Activated CD8-positive, alpha-beta memory T cell treated with anti-CD3 and anti-CD28 coated beads, Interleukin-2, amount 50 U/mL, for 4 hours (primary cell): ENCODE measurements at places on chromosomes 1 and 21.

GRCh38 chr1:53652441-53653199 is 86.3 kb downstream of the GLIS1 start:
- DNase-seq = no peak

- no peak for DNase-seq
Measured at GRCh38 chr1:93541045-93541444, 93.1 kb downstream of the FNBP1L start.

DNA sequence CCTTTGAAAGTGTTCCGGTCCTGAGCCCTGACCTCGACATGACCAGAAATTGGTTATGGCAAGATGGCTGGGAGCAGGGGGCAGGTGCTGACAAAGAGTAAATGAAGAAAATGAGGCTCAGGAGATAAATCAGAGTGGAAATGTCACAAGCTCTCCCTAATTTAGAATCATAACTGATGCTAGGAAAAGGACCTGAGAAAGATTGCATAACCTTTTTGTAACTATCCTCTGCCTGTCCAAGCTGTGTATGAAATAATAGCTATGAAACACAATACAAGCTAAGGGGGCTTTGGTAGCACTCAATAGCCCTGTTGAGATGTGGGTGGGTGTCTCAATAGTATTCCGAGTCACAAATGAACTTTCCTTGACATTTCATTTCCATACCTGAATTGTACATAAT is 12.9 kb upstream of the NOS1AP start:
- no peak for DNase-seq

DNA sequence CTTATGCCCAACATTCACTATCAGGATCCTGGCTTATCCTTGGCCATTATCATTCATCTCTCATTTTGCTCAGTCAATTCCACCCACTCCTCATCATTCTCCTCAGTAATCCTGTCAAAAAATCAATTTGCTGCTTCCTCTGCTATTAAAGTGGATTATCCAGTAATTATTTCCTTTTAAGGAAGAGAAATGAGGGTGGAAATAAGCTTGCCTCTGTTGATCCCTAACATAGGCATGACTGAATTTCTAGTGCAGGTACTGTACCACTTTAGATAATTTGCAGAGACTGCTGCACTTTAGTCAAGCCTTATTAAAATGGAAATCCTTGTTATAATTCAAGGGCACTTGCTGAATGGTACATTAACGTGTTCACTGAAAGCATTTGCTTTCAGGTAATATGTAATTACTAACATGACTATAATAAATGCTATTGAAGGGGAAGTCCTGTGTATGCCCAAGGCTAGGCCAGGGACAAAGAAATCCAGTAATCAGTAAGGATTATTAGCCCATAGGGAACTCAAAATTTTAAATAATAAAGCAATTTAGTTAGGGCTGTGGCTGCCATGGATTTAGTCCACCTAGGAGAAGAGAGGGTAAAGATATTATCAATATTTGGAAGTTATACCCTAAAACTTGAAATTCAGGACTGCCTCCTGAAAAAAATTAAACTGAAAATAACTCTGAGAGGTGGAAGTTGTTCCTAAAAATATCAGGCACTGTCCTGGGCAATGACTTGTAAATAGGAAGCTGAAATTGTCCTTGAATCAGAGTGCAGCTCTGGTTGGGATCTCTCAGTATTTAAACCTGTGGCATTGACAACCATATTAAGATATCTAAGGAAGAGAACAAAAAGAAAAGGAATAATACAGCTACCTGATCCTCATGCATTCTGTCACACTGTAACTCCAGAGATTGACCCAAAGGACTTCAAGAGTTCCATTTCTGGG is 43.4 kb downstream of the RGS2 start:
- DNase-seq = no peak

DNA sequence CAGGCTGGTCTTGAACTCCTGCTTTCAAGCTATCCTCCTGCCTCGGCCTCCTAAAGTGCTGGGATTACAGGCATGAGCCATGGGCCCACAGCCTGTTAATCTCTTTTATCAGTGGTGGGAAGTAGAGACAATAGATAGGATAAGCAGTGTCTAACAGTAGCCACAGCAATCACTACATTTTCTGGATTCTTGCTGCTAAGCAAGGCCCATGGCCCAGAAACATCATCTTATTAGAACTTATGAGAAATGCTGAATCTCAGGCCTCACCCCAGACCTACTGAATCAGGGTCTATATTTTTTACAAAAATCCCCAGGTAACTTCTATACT is 29.7 kb downstream of the IGFN1 start:
- DNase-seq = no peak
